ENCODE measurements at places on chromosomes 5 and 9.

DNA sequence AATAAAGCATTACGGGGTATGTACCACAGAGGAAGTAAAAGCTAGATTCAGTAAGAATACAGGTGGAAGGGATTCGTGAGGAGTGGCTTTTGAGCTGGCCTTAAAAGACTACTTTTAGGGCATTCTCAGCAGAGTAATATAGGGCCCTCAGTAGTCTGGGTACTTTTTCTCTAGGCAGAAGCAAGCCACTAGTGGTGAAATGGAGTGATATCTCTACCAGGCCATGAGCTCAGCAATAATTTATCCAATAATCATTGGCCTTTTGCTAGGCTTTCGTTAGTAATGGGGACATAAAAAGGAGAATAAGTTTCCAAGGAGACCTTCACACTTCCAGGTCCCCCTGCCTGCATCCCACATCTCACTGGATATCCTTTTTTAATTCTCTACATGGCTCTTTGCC is 1.7 kb downstream of the POLR3G start:
- DNase-seq: no peak

DNA sequence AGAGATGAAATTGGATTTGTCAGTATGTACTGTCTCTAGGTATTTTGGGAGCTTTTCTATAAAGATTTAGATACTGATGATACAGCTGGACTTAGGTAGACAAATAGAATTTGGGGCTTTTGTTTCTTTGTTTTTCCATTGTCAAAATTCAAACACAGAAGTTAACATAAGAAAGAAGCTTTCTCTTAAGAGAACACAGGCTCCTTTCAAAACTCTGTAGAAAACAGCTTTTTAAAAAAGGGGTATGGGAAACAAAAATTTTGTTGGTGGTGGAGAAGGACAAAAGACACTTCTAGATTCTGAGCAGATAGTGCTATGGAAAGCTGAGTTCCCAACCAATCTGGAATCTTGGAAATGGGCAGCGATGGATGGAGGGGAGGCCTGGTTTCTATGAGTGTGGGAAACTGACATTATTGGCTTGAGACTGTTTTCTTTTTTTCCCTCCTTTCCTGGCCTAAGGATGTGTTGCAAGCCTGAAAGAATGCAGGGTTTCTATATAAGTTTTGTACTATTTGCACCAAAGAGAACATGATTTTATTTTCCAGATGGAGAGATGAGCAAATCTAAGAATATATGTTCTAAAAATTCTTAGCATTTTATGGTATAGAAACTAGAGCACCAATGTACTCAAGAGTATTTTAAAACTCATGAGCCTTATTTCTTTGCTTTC is 240.0 kb downstream of the PRR16 start:
- no peak for DNase-seq

DNA sequence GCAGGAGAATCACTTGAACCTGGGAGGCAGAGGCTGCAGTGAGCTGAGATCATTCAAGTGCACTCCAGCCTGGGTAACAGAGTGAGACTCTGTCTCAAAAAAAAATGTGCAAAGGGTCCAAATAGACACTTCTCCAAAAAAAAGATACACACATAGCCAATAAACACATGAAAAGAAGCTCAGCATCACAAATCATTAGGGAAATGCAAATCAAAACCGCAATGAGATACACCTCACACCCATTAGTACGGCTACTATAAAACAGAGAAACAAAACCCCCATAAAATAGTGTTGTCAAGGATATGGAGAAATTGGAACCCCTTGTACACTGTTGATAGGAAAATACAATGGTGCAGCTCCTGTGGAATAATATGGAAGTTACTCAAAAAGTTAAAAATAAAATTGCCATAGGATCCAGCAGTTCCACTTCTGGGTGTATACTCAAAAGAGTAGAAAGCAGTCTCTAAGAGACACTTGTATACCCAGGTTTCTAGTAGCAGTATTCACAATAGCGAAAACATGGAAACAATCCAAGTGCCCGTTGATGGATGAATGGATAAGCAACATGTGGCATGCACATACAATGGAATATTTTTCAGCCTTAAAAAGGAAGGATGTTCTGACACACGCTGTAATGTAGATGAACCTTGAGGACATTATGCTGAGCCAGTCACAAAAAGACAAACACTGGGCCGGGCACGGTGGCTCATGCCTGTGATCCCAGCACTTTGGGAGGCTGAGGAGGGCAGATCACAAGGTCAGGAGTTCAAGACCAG is 57.2 kb upstream of the PPARGC1B start:
- no peak for DNase-seq

GRCh38 chr5:7868427-7868772 is 431 bp downstream of the FASTKD3 start:
- no peak for DNase-seq

DNA sequence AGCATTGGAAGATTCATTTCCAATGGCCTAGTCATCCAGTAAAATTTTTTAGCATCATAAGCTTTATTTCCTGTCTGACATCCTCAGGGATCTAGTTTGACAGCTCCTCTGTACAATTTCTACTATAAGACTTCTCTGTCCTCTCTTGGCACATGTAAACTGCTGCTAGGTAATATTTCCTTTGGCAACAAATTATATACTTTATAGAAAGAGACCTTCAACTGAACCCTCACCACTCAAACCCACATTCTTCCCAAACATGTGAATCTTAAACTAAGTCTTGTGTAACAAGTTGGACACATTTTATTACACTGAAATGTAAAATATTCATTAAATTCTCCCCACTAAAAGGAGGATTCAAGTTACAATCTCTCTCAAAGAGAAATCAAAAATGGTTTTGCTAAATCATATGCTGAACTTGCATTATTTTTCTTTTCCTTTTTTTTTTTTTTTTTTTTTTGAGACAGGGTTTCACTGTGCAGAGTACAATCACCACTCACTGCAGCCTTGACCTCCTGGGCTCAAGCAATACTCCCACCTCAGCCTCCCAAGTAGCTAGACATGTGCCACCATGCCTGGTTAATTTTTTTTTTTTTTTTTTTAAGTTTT is 36.9 kb downstream of the SCAI start:
- DNase-seq: no peak

- DNase-seq: no peak
Observed at GRCh38 chr5:107306594-107306993, 364.1 kb downstream of the EFNA5 start.

DNA sequence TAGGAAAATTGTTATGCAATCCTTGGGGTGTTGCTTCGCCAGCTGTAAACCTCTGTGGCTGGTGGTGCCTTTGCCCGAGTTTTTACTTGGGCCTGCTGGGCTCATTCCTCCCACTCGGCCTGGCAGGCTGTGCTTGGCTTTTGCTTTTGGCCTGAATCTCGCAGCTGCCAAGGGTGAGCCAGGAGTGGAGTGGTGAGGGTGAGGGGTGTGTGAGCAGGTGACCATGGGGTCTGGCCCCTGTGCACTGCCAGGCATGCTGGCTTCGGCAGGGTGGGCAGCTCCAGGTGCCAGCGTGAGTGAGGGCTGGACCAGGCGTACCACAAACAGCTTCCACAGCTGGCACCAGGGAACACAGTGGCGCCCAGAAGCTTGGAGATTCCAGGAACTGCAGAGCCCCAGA is 12.6 kb upstream of the DHFR start:
- DNase-seq: no peak

DNA sequence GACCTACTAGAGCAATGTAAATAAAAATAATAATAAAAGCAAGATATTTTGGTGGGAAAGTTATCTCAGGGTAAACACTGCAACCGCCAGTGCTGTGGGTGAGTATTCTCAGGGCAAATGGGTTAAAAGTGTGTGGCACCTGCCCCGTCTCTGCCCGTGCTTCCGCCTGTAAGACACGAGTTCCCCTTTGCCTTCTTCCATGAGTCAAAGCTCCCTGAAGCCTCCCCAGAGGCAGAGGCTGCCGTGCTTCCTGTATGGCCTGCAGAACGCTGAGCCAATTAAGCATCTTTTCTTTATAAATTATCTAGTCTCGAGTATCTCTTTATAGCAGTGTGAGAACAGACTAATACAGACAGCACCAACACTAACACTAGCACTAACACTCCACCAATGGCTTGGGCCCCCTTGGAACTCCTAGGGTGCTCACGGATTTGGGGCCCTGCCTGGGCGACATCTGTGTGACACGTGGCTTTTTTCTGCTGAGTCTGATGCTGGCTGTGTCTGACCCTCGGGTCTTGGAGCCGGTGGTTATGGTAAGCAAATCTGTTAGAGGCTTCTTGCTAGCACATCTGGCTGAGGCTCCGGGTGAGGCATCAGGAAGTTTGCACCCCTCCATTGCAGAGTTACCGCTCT is 10.6 kb downstream of the PLEKHG4B start:
- DNase-seq: no peak

- DNase-seq: no peak
Observed at GRCh38 chr5:51988634-51989033, 605.4 kb downstream of the ISL1 start.

- DNase-seq: no peak
Observed at GRCh38 chr9:93702261-93702660, 125.9 kb downstream of the PHF2 start.

- no peak for DNase-seq
Observed at GRCh38 chr5:149415066-149415967, 36.2 kb upstream of the IL17B start.

- no peak for DNase-seq
Observed at GRCh38 chr9:31355965-31356364, 1028.5 kb upstream of the ACO1 start.

- DNase-seq: no peak
Observed at GRCh38 chr5:3364941-3365340, 230.7 kb upstream of the IRX1 start.

GRCh38 chr5:24385070-24385469 is 259.7 kb downstream of the CDH10 start:
- no peak for DNase-seq

DNA sequence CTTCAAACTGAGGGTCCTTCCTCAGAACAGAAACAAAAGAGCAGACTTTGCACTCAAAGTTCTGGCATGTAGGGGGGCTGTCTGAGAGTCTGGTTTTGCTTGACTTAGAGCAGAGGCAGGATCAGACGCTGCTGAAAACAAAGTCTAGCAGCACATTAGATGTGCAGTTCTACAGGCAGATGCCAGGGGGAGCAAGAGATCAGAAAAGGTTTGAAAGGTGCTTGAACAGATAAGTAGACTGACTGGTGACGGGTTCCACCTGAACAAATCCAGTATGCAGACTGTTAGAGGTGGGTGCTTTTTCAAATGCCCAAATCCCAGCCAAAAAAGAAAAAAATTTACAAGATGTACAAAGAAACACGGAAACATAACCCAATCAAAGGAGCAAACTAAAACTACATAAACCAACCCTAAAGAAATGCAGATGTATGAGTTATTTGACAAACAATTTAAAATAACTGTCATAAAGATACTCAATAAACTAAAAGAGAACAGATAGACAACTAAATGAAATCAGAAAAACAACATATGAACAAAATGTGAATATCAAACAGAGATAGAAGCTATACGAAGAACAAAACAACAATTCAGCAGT is 194.7 kb upstream of the FREM1 start:
- peak; percentile 71 for DNase-seq

DNA sequence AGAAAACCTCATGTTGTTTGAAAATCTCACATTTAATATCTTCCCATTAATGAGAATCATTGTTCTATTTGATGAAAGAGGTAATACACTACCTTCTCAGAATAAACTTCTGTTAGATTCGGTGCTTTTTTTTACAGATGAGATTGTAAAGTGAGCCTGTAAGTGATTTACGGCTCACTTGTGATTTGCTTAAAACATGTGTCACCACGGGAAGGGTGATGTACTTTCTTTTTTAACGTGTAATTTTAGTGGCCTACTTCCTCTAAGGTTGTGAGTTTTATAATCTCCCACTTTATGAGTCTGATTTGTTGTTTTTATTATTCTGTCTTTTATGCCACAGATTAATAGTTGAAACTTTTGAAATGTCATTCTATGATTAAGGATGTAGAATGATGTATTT is 15.9 kb downstream of the ANXA1 start:
- DNase-seq: no peak

GRCh38 chr5:74355041-74355824 is 285.3 kb downstream of the ENC1 start:
- no peak for DNase-seq

GRCh38 chr9:108854094-108854493 is 1.7 kb downstream of the ACTL7B start:
- no peak for DNase-seq

- DNase-seq: no peak
Observed at GRCh38 chr5:154356020-154356655, 89.7 kb upstream of the SAP30L start.

DNA sequence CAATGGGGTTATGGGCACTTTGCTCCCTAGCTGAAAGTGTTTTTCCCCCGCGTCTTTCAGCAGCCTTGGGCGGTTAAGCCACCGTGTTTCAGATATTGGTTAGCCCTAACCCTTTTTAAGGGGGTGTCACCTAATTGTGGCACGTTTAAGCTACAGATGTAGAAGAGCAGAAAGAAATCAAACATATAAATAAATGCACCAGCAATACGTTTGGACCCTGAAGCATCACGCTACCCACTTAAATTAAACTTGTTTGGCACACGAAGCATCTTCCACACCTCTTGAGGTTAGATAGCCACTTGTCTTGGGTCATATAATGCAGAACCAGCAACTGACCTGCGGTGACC is 768 bp downstream of the YTHDC2 start:
- DNase-seq: no peak

- no peak for DNase-seq
Observed at GRCh38 chr5:39076757-39077728, 2.8 kb upstream of the RICTOR start.

- DNase-seq: no peak
Observed at GRCh38 chr5:93430673-93431199, 150.3 kb downstream of the NR2F1-AS1 start.

- no peak for DNase-seq
Observed at GRCh38 chr5:67897431-67897830, 318.1 kb upstream of the PIK3R1 start.

GRCh38 chr5:126810596-126811380 is 33.9 kb downstream of the LMNB1 start:
- DNase-seq: no peak

DNA sequence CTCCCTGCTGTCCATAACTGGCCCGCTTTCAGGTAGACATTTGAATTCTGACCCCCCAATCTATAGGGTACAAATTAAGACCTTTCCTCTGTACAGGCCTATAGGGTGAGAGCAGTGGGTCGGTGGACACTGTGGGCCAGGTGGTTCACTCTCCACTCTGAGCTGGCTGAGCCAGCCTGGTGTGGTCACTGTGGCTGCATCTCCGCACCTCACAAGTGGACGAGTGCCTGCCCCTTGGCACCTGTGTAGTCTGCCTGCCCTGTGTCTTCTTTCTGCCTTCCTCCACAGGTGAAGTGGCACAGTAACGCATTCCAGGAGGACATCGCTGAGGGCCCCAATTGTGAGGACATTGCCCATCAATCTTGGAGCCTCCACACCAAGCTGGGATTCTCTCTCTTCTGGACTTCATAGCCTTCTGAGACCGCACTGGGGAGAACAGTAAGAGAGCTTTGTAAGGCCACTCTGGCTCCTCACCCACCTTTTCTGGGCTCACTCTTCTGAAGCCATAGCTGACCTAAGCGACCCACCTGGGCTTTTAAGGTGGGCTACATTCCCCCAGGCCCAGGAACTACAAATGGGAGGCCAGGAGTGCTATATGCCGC is 33.5 kb upstream of the JADE2 start:
- DNase-seq: no peak

DNA sequence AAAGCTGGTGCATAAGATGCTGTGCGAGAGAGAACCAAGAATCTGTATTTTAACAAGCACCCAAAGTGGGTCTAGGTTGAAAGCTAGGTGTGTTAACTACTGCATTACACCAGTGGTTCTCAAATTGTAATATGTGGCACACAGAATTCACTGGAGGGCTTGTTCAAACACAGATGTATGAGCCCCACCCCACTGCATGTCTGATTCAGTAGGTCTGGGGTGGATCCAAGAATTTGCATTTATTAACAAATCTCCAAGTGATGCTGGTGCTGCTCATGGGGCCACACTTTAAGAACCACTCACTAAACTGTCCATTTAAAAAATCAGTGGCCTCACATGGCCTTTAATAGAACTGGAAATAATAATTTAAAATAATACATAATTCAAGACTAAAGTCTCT is 40.4 kb downstream of the LPAR1 start:
- DNase-seq: no peak

All from hepatocyte (in vitro differentiated cells).